ENCODE measurements at places on chromosomes 6 and 20.

DNA sequence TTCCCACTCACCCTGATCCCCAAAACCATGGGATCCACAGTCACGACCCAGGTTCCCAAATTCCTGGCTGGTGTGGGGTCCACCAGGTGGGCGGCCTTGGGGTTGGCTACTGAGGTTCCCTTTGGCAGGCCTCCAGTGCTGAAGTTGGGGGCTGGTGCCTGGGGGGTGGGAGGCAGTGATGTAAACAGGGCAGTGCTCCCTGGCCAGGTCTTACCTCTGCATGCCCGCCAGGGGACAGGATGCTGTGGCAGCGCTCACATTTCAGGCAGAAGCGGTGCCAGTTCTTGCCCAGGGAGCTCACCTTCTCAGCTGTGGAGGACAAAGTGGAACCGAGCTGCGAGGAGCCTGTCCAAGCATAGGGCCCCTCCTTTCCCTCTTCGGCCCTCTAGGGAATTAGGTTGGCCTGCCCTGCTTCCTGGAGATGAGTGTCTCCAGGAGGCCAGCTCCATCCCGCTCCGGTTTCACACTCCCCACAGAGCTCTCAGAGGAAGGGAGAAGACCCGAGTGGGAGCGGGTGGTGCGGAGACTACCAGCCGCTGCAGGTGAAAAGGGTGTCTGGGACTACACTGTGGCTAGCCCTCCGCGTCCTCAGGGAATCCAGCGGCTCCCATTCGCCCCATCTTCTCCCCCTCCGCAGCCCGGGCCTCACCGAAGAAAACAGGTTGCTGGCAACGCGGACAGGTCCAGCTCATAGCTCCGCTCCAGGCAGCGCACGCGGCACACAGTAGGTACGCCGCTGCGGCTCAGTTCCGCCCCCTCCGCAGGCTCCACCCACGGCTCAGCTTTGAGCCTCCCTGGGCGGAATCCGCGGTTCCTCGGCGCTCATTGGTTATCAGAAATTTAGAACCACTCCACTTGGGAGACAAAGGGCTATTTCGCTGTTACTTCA, at the start of gene CRIP3:
CRIP3 (minus strand) TSS at position 726 of the 889 bp plus-strand sequence; CDS start at position 692, 34 bp downstream.
- DNase-seq = peak; percentile 51

- no peak for DNase-seq
These were observed 43.5 kb upstream of the TGM2 start for GRCh38 chr20:38208523-38208922.

DNA sequence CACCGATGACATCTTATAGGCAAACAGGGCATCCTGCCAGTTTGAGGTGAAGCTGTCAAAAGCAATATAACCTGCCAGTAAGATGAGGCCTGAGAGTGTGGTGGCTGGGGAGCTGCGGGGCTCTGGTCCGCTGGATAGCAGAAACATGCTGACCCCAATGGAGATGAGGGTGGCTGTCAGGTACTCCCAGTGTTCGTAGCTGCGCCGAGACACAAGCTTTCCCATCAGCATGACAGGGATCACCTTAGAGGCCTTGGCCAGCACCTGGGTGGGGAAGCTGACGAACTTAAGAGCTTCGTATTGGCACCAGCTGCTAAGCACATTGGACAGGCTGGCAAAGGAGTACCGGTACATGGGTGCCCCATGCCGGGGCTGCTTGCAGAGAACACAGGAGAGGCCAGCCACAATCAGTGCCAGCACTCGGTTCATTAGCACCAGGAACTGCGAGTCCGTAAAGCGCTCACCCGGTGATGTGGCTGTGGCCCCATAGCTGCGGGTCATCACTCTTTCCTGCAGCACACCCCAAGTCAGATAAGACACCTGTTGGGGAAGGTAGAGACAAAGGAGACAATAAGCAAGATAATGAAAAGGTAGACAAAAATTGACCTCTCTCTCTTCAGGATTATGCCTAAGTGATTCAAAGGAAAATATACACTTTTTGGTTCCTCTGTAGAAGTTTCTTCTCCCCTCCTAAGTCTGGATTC, 2.1 kb downstream of the SLC35B2 start:
- no peak for DNase-seq

DNA sequence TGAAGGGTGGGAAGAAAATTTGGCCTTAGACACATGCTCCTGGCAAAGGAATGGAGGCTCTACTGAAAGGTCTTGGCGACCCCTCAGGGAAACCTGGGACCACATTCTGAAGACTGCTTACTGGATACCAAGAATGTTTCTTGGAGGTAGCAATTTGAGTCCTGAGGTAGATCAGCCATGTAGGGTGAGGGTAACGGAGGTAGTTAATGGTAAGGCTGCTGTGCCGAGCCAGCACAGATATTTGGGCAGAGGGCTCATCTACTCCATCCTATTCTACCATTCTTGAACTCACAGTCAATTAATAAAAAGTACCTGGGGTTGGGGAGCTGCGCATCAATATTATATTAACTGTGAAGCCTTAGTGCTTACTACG, 401 bp upstream of the PHF3 start:
- DNase-seq = no peak

DNA sequence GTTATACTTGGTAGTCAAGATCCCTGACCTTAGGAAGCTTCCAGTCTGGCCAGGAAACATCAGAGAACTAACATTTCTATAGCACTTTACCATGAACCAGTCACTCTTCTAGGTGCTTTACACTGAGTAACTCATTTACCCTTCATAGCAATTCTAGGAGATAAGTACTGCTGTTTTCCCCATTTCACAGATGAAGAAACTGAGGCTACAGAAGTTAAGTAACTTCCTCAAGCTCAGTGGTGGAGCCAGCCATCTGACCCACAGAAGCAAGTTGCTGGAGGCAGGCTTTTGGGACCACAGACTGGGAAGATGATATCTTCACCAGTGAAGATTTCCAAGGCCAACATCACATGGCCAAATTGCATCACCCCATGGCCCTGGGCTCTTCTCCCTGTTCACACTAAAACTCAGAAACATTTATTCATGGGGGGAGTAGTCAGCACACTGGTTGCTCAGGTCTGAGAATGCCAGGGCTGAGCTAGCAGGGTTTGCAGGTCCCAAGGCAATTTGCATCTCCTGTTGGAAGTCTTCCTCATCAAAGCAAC, 70.3 kb downstream of the UNC5CL start:
- DNase-seq = no peak
